CD8-positive, alpha-beta memory T cell (primary cell): ENCODE measurements at places on chromosomes 7 and 10. TPM values are rescaled to one million over a fixed set of nuclear protein-coding genes. Genes with fewer than 3 reads are reported as not detected.

Gene RGS10
- total RNA-seq = 127 TPM

Gene IDI2
- not detected for total RNA-seq

Gene TDRD1
- total RNA-seq = 0.13 TPM

DNA sequence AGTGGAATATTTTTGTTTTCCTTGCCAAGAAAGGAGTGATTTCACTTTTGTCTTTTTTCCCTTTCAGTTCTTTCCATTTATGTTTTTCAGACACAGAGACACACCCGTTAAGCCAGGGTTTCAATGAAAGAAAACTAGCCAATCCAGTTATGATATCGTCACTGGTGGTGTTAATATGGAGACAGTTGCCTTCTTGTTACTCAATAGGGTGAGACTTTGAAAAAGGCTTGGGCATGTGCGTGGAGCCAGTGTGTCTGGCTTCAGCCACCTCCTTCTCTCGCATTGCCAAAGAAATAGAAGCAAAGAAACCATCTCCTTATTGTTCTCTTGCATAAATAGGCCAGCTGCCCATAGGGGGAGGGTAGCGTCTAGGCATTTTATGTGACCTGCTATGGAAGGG is 84.1 kb upstream of the DLX6 start:
- no peaks in the 10 kb centered on the region for H3K27me3 ChIP-seq
- no peaks in the 10 kb centered on the region for H3K4me1 ChIP-seq
- no peak for DNase-seq
- H3K27ac ChIP-seq = no peak overlapping the region

GRCh38 chr7:98286701-98287485 is 5.4 kb downstream of the BRI3 start:
- H3K4me3 ChIP-seq = no peak overlapping the region
- no peaks in the 10 kb centered on the region for H3K36me3 ChIP-seq
- H3K27ac ChIP-seq = no peak overlapping the region
- no peaks in the 10 kb centered on the region for H3K27me3 ChIP-seq

DNA sequence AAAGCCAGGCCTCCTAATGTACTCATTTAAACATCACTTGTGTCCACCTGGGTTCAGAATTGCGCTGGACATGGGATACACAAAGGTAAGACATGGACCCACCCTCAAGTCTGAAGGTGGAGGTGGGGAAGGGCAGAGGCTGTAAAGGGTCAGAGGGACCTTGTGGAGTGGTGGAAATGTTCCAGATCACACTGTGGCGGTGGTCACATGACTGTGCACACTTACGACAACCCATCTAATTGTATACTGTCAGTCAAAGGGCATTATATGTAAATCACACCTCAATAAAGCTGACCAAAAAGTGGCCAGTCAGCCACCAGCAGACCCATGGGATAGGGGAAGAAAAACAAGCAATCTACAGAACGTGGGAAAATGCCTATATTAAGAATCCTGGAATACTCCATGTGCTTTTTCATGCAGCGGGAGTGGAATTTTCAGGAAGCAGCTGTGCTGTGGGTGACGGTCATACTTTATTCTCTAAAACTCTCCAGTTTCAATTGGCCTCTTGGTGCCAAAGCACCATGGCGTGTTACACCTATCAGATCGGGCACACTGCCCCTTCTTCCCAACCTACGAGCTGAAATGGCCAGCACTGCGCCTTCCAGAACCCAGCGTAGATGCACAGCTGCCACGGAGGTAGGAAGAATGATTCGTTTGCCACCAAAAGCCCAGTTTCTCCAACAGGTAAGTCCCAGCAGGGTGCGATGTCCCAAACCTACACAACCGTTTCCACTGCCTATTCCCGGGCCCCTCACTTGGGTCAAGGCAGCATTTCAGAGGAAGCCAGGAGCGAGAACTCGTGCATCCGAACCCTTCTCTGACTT is 69.8 kb downstream of the PRKAG2 start:
- no peaks in the 10 kb centered on the region for H3K4me1 ChIP-seq
- H3K27me3 ChIP-seq = no peaks in the 10 kb centered on the region
- no peak overlapping the region for H3K27ac ChIP-seq
- DNase-seq = no peak
